Mucosa of gallbladder (tissue), 1 donor: ENCODE measurements at places on chromosomes 5 and 9. TPM values are rescaled to one million over a fixed set of nuclear protein-coding genes. Genes with fewer than 3 reads are reported as not detected.

The TICAM2 gene
- total RNA-seq = 3.3 TPM

- DNase-seq = no peak
Observed at GRCh38 chr5:142670804-142671203, 15.1 kb downstream of the FGF1 start.

GRCh38 chr5:13941468-13941867 lies 3.0 kb downstream of the DNAH5 start:
- DNase-seq = peak; percentile 14

DNA sequence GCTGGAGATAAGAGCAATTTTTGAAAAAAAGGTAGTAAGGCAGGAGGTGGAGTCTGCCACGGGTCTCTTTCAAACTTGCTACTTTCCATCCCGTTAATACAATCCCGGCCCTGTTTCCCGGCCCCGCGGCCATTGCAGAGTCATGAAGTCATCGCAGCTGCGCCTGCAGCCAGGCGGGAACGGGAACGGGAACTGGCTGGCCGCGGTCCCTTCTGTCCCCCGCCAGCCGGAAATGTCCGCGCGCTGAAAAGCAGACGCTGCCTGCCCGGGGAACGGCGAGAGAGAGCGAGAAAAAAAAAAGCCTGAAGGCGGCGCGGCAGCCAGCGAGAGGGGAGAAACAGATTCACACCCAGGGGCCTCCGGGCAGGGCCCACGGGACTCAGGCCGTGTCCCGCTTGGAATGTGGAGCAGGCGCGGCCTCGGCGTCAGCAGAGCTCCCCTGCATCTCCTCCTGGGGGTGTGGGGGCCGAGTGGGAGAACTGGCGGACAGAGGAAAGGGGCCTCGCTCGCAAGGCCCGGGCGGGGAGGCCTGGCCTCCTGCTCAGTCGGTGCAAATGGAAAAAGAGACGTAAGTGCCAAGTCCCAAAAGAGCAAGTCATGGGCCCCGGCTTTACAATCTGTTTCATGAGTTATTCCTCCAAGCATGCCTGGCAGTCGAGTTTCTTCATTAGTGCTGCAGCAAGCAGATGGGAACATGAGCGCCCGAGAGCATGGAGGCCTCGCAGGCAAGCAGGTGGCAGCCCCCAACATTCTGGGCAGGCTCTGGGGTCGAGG lies 201.2 kb upstream of the GAS1 start:
- DNase-seq = peak; percentile 68

DNA sequence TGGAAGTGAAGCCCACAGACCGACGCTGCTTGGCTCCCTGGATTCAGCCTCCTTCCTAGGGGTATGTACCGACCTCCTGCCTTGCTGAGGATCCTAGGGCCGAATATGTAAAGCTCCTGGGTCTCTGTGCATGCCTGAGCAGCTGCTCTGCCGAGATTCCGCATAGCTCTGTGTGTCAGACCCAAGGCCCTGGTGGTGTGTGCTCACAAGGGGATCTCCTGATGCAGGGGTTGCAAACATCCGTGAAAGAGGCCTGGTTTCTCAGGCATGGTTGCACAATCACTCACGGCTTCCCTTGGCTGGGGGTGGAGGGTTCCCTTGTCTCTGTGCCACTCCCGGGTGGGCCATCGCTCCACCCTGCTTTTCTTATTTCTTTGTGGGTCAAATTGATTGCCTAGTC lies 19.9 kb upstream of the SVEP1 start:
- no peak for DNase-seq
